ENCODE measurements at places on chromosomes 2 and 18.

DNA sequence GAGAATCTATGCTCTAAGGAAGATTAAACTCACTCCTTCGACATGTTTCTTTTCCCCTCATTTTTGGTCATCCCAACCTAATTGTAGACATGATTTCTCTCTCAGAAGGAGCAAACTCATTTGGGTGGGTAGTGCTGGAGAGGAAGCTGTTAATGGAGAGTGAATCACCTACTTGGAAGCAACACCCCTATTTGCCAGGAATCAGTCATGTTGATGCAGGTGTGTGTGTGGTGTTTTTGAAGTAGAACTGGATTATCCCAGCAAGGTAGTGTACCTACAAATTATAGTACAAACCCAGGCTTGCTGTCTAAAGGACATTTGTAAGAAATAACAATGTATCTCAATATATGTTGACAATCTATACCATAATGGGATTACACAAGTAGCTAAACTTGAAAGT is 186.4 kb downstream of the EPHA4 start:
- peak; percentile 57 for DNase-seq

DNA sequence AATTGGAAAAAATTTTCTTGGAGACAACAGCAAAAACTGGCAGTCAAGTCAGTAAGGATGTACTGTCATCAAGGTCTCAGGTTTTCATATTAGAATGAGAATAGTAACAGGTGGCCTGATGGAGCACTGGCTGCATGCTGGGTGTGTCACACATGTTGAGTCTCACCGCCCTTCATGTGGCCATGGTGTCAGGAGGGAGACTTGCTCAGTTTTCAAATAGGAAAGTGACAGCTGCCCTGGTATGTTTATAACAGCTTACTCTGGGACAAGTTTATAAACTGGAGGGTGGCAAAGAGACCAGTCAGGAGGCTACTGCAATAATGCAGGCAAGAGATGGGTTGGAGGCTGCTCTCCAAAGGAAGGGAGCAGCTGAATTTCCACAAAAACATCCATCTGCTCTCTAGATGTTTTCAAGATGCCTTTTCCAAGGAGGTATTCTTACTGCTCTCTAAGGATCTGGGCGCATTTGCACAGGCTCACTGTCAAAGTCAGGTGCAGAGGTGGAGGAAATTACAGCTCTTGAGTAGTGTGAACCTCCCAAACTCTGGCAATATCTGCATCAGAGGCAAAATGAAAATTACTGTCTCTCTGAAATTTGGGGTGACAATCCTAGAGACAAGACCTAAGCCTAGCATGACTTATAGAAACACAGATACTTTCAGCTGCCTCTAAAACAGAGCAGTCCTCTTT is 321.9 kb upstream of the RAB12 start:
- DNase-seq: no peak

- no peak for DNase-seq
Measured at GRCh38 chr2:74020702-74021406, 36.1 kb downstream of the TET3 start.

DNA sequence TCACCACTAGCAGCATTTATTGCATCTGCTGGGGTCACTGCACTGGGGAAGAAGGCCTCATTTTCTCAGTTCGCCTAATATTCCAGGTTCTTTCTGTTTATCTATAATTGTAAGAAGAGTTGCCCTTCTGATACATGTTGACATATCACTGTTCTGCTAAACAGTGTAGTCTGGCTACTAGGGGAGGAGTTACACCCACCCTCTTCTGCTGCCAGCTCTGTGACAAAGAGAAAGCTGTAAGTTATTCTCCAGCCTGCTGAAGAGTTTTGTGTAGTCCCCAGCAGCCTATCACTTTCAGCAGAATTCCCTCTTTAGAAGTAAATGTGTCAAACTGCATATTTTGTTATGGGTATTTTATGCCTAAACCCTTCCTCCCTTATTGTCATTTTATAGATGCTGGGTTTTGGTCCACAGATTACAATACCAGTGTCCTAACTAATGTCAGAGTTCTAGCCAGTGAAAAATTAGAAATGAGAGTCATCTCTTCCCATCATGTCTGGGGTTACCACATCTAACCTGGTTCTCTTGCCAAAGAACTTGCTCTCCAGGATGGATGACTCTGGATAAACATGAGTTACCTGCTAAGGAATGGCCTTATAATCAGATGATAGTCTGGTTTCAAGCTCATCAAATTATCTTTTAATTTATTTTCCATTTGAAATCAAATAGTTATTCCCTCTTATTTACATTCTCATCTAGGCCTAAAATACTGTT is 5.6 kb upstream of the MBOAT2 start:
- DNase-seq: peak; percentile 54

DNA sequence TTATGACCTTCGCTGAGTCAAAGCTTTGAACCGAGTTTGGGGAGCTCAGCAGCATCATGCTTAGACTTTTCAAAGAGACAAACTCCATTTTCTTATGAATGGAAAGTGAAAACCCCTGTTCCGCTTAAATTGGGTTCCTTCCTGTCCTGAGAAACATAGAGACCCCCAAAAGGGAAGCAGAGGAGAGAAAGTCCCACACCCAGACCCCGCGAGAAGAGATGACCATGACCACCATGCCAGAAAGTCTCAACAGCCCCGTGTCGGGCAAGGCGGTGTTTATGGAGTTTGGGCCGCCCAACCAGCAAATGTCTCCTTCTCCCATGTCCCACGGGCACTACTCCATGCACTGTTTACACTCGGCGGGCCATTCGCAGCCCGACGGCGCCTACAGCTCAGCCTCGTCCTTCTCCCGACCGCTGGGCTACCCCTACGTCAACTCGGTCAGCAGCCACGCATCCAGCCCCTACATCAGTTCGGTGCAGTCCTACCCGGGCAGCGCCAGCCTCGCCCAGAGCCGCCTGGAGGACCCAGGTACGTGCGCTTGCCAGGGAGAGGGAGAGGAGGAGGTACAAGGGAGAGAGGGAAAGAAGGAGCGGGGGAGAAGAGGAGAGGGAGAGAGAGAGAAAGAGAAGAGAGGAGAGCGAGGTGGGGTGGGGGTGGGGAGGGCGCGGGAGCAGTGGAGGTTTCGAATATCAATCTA is at the start of gene DLX1:
DLX1 (plus strand) TSS at position 48 of the 700 bp plus-strand sequence; CDS start at position 219, 171 bp downstream.
- no peak for DNase-seq

- DNase-seq: peak; percentile 85
Measured at GRCh38 chr2:129252781-129253460, 726.5 kb upstream of the RAB6C start.

DNA sequence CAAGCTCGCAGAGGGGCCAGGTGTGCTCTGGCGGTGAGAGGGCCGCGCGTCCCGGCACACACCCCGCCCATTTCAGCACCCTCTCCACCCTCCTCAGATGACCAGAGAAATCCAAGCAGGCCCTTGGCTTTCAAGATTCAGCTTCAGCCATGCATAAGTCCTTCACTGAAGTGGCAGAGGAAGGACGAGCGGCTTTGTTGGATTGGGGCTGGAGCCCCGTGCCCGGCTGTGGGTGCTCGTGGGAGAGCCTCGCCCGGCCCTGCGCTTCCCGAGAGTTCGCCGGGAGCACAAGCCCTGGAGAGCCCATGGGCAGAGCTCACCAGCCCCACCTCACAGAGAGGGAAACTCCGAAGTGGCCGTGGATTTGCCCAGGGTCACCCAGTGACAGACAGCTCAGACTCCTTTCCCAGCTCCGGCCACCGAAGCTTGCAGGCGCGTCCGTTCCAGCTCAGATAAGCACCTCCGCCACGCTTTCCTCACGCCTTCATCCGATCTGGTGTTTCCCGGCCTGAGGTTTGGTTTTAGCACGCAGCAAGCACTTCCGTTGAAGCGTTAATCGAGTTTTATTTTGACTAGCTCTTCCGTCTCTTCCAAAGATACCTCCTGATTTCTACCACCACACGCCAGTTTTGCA is 45.6 kb upstream of the MTCL1 start:
- no peak for DNase-seq

DNA sequence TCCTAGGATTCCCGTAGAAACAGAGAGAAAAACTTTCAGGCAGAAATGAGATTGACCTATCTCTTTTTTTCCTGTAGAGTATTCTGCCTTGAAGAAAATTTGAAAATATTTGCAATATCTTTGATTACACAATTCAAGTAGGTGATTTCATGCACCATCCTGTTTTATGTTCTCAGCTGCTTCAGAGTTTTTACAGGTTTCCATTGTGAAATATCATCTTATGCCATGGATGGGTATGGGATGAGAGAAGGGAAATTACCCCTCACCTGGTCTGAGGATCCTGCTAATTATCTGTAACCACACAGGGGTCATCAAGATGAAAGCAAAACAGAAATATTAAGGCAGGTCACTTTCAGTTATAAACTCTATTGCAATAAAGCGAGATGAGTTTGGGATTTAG is 264.8 kb downstream of the TXNL1 start:
- DNase-seq: peak; percentile 54

DNA sequence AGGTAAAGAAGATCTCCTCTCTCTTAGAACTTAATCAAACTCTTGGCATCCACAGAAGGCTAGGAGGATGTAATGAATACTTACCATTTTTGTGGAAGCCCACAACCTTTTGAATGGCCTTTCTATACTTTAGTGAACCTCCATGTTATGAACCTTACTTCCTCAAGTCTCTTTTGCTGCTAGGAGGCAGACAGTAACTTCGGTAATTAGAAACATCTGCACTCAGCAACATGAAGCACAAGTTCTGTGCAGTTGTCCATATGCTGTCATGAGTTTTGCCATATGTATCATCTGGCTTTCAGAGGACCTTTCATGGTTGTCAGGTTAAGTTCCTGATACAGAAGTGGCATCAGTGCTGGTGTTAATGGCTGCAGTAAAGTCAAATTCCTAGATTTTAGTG is 50.4 kb downstream of the PDK1 start:
- DNase-seq: no peak

- DNase-seq: no peak
Measured at GRCh38 chr18:26794230-26795101, 71.0 kb downstream of the AQP4 start.

DNA sequence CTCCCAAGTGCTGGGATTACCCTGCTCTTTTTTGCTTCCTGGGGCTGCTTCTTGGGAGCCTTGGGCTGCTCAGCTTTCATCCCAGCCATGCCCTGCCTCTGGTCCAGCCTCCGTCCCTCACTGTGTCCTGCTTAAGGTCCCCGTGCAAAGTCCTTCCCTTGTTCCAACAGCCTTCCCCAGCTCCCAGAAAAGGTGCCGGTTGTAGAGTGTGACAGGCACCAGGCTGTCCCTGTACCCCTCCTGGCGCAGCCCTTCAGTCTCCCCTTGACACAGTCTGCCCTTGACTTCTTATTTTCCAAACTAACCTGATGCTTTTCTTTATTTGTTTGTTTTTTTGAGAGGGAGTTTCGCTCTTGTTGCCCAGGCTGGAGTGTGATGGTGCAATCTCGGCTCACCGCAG is 20.1 kb upstream of the ALPI start:
- no peak for DNase-seq

DNA sequence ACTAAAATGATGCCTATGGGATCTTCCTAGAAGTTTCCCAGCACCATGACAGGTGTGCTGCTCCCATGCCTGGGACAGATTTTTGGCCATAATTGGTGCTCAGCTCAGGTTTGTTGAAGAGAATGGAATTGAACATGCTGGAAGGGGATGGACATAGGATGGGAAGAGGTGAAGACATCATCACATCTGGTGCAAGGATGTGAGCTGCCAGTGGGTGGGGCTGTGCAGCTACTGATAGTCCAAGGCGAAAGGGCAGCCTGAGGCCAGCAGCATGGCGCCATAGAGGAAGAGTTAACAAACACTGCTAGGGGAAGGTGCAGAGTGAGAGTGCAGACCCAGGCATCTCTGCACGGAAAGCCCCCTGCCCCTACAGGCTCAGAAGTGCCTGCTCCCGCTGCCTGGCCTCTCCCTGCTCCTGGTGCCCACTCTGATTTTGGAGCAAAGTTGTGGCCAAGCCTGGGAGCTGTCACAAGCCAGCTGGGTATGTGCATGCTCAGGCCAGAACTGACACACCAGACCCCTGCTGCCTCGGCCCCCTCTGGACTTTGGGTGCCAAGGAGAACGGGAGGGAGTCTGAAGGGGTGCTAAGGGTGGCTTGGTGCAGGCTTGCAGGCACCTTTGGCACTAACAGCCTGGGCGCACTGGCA is 178.6 kb downstream of the ZBTB7C start:
- DNase-seq: peak; percentile 61

DNA sequence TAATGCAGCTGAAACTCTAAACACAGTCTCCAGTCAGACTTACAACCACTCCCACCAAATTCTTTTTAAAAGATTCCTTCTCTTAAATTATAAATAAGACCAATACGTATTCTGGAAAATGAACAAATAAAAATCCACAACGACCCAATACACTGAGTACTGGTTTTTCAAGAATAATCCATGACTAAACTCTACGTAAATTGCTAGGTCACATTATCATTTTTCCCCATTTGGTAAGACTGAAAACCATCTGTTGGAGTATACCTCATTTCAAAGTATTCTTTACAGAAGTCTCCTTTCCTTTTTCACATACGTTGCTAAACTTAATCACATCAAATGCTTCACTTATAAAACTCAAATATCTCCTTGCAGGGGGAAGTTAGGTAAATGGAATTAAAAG is 6.0 kb downstream of the ZNF516 start:
- DNase-seq: peak; percentile 51

DNA sequence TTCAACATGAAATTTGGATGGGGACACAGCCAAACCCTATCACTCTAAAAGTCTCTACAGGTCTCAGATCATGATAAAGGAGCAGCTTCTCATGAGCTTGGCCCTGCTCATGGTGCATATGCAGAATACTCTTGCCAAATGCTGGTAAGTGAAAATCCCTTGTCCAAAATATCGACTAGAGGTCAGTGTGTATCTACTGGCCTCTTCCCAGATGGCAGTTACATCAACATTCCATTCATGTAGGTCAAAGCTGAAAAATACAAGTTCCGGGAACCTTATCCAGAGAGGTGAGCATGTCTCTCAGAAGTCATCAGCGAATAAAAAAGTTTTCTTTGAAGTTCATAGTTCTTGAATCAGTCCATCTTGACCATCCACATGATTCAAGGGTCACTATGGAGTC is 7.6 kb upstream of the NT5C1B start:
- no peak for DNase-seq

GRCh38 chr2:85682378-85682777 is 11.8 kb upstream of the GNLY start:
- no peak for DNase-seq

DNA sequence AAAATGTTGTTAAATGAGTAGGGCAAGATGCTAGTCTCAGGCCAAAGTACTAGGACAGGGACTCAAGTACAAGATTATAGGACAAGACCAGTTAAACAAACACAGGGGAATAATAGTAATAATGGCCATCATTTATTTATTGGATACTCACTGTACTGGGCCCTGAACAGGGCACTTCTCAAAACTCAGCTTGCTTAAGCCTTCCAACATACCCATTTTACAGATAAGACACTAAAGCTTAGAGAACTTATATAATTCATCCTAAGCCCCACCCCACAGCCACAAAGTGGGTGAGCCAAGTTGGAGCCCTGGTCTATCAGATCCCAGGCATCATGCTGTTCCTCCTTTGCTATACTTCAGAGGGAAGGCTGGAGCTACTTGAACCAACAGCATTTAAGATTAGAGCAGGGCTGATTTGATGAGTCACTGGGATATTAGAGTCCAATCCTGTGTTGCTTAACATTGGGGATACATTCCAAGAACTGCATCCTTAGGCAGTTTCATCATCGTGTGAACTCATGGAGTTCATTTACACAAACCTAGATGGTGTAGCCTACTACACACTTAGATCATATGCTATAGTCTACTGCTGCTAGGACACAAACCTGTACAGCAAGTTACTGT is 153.6 kb downstream of the MTCL1 start:
- peak; percentile 99 for DNase-seq

All from bronchial epithelial cell (primary cell).